ENCODE measurements at places on chromosomes 1 and 21.

DNA sequence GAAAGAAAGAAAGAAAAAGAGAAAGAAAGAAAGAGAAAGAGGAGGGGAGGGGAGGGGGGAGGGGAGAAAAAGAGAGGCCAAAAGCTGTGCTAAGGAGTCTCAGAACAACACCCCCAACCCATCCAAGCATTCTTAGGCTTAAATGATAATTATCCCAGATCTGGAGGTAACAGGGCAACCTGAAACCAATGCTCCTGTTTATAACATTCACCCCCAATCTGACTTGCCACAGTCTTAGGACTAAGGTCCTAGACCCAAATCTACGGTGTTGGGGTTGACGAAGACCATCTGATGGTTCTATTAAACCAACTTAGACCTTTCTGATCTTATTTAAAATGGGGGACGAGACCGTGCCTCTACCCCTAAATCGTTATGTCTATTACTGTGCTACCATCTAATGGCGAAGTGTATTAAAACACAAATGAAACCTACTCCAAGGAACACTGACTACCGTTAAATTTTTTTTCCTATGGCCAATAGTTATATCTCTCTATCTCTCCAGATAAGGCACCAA, 119.3 kb upstream of the CDC42BPA start:
- DNase-seq, result no peak

- no peak for DNase-seq
Measured at GRCh38 chr1:18927082-18927653, 24.8 kb upstream of the ALDH4A1 start.

GRCh38 chr1:184753608-184754475, 816 bp downstream of the EDEM3 start:
- DNase-seq, result peak; percentile 33

GRCh38 chr1:200351826-200352549, 57.8 kb downstream of the ZNF281 start:
- DNase-seq, result no peak

- DNase-seq, result no peak
Measured at GRCh38 chr1:181126871-181127587, 38.5 kb downstream of the IER5 start.

DNA sequence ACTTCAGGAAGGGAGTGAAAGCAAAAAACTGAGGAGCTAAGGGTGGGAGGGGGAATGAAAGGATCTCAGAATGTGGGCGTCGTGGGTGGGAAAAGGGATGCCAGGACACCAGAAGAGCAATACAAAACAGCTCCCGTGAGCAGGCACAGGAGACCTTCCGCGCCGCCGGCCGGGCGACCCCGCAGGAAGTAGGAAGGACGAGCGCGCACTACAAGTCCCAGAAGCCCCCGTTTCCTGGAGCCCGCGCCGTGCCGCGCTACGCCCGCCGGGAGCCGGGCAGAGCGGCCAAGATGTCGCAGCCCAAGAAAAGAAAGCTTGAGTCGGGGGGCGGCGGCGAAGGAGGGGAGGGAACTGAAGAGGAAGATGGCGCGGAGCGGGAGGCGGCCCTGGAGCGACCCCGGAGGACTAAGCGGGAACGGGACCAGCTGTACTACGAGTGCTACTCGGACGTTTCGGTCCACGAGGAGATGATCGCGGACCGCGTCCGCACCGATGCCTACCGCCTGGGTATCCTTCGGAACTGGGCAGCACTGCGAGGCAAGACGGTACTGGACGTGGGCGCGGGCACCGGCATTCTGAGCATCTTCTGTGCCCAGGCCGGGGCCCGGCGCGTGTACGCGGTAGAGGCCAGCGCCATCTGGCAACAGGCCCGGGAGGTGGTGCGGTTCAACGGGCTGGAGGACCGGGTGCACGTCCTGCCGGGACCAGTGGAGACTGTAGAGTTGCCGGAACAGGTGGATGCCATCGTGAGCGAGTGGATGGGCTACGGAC, at the start of gene PRMT6:
TSS of gene PRMT6 (plus strand) at position 249 of the 771 bp plus-strand sequence. CDS start at position 291, 42 bp downstream.
- DNase-seq, result peak; percentile 61

GRCh38 chr21:29540289-29540688, 241.6 kb downstream of the BACH1 start:
- no peak for DNase-seq

GRCh38 chr1:244705261-244706234, 52.6 kb downstream of the DESI2 start:
- no peak for DNase-seq

DNA sequence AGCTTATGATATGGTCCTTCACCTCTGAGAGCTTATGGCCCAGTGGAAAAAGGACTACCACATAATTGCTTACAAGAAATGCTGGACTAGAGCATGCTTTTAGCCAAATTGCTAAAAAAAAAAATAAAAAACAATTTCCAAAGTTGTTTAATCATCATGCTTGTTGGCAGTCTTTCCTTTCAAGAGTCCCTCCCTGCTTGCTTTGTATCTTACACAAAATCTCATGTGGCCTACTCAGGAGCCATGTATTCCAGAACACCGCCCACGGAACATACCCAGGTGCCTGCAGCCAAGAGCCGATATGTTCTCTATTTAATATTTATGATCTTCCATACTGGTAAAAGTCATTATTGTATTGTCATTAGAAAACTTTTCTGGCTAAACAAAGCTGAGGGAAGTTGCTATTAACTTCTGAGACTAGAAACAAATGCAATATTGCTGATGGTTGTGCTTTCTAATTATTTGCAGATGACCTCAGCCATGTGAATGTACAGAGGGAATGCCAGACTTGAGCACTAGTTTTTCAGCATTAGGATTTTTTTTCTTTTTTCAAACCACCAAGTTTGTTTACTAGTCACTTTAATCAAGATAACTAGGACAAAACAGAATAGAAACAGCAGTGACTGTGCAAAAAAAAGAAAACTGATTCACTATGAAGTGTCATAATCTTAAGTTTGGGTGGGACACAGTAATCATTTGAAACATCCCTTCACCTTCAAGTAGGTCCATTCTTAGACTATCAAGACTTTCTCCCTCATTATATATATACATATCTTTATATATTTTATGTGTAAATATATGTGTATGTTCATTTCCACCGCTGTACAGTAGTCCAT, 129.3 kb upstream of the GORAB start:
- no peak for DNase-seq

DNA sequence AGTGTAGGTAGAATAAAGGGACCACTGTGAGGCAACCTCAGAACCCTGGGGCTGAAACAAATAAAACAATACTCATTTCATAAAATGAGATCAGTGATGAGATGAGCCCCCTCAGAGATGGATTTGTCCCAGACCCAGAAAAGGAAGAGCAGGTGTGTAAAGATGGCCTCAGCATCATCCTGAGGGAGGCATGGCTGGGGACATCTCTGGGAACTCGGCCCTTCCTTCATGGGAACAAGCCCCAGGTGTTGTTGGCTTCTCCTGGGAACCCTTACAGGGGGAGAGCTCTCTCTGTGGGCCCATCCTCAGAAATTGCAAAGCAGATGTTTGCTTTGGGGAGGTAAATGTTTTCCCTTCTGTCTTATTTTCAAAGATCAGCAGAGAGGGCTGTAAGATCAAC, 133.2 kb upstream of the USP24 start:
- no peak for DNase-seq

DNA sequence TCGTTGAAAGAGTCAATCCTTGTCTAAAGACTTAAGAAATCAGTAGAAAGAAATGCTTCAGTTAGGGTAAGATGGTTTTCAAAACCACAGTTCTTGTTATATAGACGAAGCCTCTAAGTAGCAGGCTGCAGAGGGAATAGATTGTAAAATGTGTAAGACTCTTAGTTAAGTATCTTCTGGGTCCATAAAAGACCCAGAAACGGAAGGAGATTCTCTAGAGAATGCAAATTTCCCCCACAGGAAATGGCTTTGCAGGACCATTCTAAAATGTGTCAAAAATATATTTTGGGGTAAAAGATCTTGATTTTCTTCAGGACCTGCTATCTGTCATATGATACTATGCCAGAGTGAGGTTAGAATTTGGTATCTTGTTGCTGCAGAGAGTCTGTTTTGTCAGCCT, 13.4 kb downstream of the OR2T1 start:
- no peak for DNase-seq

- no peak for DNase-seq
Measured at GRCh38 chr1:236920286-236920894, 83.9 kb downstream of the MT1HL1 start.

DNA sequence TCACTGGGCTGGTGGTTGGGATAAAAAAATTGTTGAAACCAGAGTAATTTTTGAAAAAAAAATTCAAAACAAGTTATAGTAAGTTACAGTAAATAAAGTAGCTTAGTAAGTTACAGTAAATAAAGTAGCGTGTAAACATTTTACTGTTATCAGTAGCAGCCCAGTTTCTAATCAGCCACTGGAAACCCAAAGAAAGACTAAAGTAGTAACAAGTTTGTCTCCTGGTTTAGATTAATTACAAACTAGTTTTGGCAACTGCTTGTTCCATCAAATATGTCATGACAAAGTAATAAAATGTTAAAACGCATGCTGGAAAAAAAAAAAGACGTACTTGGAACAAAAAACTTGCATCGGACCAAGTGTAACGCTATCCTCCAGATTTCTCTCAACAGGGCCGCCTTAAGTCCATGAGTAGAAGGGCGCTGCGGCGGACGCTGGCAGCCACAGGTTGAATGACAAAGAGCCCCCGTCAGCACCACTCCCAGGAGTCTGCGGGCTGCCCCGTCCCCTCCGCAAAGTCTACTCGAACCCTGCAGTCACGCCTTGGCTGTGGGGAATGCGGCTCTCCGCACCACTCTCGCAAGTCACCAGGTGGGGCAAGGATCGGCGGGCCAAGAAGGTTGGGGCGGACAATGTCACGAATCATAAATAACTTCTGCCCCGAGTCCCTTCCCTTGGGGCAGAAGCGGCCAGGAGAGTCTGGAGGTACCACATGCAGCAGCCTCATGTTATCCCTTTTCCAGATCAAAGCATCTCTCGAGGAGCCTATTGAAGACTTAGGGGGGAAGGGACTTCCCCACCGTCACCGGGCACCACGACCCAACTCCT, 837 bp downstream of the SLC16A1 start:
- DNase-seq, result no peak

GRCh38 chr1:194047206-194047605, 860.8 kb upstream of the B3GALT2 start:
- no peak for DNase-seq

GRCh38 chr1:207134581-207134980, 30.5 kb downstream of the C4BPA start:
- DNase-seq, result no peak

DNA sequence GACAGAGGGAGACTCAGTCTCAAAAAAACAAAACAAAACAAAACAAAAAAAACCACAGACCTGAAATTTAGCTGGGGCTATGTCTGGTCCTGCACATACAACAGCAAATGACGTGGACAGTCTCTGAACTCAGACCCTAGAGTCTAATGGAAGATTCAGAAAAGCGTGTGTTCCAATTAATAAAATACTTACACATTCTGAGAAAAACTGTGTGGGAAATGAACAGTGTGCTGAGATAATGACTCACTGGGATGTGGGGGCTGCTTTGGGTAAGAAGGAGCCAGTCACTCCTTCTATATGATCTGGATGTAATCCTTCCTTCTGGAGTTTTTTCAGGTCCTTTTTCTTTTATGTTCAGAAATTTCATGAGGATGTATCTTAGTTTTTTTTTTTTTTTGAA, 29.4 kb downstream of the CLDN14 start:
- no peak for DNase-seq

Measured in activated CD4-positive, CD25-positive, alpha-beta regulatory T cell (primary cell).